ENCODE measurements at places on chromosomes 3 and 15.

DNA sequence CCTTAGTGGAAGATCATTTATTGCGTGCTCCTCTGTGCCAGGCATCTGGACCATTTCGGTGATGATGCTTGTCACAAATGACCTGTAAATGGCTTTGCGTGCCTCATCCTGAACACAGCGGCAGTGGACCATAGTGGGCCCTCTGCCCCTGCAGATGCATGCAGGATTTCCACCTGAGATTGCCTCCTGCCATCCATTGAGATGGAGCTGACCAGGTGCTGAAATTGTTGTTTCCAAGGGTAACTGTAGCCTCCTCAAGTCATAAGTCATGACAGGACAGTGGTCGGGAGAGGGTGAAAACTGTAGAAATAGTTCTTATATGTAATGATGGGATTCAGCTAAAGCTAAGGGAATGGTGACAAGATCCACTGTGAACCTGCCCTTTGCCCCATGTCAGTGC lies 35.5 kb downstream of the CLSTN2 start:
- no peak for DNase-seq

DNA sequence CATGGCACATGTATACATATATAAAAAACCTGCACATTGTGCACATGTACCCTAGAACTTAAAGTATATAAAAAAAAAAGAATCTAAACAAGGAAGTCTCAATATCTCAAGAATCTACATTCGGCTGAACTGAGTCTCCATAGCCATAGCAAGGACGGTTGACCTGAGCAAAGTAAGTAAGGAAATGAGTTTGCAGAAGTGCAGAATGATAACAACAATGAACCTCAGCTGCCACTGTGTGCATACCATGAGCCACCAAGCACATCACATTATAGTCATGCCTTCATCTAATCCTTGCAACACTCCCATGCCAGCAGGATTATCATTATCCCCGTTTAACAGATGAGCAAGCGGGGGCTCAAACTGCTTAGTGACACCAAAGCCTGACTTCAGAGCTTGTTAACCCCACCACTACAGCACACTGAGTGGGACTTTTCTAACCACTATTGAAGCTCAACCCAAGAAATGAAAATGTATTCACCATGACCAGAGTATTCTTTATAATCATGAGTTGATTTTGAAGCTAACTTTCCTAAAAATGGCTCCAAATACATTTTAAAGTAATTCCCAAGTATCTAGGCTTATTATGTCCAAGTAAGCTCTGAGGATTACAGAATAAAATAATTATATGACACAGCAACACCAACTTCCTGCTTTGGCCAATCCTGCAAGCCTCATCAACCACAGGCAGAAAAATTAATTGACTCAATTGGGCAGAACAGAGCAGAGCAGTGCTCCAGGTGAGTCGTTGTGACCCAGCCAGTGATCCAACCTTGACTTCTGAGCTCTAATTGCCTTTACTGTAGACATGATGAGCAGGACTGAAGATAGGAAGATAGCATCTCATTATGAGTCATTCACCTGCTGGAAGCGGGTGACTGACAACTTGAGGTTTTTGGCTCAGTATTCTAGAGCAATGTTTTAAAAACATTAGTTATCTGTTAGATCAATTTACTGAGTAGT lies 47.3 kb upstream of the IL12A start:
- no peak for DNase-seq

DNA sequence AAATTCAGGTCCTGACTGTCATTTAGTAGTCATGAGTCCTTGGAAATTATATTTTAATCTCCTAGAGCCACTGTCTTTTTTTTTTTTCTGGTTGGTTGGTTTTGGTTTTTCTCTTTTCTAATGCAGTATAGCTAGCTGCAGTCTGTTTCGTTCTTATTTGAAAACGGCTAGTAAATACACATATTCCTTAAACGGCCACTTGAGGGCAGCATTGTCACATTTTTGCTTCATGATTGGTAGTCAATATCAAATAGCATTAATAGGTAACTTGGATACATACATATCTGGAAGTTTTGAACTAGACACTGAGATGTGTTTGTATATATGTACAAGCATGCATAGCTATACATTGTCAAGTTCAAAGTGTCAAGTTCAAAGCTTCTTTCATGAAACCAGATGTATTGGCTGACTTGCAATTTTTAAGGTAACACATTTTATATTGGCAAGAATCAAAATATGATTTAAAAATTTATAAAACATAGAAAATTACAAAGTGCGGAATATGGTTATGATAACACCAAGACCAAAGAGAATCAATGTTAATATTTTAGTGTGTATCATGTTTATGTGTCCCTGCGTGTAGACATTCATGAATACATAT lies 22.5 kb downstream of the GABRA5 start:
- peak; percentile 80 for DNase-seq

GRCh38 chr3:45719655-45720487 lies 30.7 kb downstream of the SACM1L start:
- DNase-seq = no peak

DNA sequence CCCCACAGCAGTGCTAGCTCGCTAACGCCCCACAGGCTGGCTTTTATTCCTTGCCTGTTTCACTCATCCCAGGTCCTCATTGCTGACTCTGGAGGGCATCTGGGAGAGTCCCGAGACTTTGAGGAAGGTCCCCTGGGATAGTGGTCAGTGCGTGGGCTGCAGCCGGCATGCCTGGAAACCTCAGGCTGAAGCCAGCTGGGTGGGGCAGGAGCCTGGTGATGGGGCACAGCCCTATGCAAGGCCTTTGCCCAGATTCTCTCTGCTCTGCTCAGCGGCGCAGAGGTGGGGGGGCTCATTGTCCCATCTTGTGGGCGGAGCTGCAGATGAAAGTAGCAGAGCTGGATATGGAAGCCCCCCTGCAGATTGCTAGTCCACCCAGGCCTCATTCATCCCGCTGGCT lies 55.7 kb upstream of the SMAD6 start:
- no peak for DNase-seq

GRCh38 chr15:101020945-101021344 lies 101.8 kb downstream of the LRRK1 start:
- no peak for DNase-seq

DNA sequence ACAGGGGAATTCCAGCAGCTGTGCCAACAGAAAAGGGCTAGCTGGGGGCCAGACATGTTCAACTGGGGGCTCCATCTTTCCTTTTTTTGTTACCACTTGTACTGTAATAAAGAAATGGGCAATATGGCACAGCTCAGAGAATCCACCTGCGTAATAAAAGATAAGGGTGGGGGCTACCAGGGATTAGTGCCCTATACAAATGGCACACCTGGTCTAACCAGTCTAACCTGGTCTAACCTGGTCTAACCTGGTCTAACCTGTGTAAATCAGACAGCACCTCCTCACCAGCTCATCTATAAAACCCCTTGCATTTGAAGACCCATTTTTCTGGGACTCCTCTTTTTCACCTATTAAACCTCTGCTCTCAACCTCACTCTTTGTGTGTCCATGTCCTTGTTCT lies 26.2 kb upstream of the CLDN16 start:
- no peak for DNase-seq

- DNase-seq = no peak
These were observed 5.4 kb downstream of the H1-8 start for GRCh38 chr3:129548104-129548965.

- no peak for DNase-seq
These were observed 390 bp upstream of the AP2M1 start for GRCh38 chr3:184174284-184174645.

GRCh38 chr3:168002786-168003368 lies 92.8 kb downstream of the GOLIM4 start:
- DNase-seq = no peak

DNA sequence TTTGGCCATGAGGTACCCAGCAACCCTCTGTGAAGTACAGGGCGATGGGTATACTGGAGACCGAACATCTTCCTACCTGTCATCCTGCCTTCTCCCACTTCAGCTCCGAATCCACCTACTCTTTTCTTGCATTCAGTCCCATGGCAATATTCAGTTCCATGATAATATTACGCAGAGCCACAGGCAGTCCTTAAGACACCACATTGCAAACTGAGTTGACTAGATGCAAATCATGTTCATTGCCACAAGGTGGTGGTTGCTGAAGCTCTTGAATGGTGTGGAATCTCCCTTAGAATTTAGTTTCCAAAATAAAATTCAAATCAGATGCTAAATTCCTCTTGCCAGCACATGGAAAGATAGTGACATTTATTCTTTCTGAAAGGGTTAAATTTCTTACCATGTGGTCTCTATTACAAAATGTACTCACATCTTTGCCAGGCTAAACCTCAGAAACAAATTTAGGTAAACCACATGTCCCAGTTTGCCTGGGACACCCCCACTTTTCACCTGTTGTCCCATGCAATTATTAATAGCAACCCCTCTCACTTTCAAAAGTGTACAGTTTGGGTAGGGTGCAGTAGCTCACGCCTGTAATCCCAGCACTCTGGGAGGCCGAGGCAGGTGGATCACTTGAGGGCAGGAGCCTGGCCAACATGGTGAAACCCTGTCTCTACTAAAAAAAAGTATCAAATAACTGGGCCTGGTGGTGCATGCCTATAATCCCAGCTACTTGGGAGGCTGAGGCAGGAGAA lies 1.7 kb upstream of the NME9 start:
- DNase-seq = peak; percentile 41

DNA sequence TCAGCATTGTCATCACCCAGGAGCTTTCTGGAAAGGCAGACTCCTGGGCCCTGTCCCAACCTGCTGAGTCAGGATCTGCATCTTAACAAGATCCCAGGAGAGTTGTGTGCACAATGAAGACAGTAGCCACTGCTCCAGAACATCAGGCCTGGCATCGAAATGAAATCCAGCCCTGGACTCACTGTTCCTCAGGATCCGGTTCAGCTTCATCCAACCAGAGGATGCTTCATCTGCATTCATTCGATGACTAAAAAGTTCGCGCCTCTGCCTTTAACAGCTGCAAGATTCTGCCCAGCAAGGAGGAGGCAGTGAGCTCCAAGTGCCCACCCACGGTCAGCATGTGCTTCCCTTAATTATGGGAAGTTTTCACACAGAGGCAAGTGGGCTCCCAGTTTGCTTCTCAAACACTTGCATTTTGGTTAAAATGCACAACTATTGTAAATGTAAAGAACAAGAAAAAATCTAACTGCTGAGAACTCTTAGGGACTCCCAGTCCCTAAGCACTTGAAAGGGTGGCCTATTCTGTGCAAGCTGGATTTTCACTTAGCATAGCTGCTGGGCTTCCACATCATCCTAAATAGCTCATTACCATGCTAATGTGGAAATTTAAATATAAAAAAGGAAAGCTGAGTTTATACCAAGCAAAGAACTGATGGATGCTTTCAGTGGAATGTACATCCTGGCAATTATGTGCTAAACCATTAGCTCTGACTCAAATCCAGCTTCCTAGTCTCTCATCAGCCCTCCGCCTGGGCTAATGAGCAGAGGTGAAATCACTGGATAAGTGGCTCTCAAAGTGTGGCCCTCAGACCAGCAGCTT lies 25.5 kb upstream of the ESYT3 start:
- DNase-seq = no peak

GRCh38 chr3:25040748-25041147 lies 387.3 kb upstream of the RARB start:
- no peak for DNase-seq

- DNase-seq = no peak
These were observed 449 bp downstream of the ROBO1 start for GRCh38 chr3:79767194-79767904.

DNA sequence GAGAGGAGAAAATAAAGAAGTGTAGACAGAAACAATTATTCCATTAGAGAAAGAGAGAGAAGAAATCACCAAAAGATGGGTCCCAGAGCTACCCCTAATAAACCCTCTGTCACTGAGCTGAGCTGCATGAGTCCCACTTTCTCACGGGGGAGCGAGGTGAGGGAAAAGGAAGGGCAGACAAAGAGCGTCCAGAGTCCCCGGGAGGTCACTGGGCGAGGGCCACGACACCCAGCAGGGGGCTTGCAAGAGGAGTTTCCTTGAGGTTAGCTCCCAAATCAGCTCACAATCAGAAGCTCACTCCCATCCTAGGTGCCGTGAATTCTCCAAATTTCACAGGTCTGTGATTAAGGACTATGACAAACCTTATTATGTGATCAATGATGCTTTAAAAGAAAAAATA lies 62.3 kb downstream of the XXYLT1 start:
- DNase-seq = no peak

- no peak for DNase-seq
These were observed 18.5 kb upstream of the DPPA4 start for GRCh38 chr3:109355625-109356441.

GRCh38 chr15:50182219-50183013 lies 420 bp downstream of the SLC27A2 start:
- DNase-seq = peak; percentile 23

DNA sequence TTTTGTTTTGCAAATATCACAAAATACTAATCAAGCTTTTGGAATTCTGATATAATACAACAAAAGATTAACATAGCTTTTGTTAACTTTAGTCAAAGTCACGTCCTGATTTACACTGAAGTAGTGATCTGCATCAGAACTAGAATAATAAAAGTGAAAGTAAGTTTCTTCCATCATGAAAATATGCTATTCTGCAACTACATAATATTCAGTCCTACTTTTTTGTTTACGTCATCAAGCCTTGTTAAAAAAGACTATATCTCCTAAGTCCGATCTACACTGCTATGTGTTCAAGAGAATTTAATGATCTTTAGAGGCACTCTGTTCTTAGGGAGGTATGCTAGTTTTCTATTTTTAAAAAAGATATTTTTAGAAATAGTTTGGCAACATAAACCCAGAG lies 330.1 kb downstream of the ARPP21 start:
- no peak for DNase-seq

GRCh38 chr3:118412503-118412902 lies 622.1 kb downstream of the IGSF11 start:
- DNase-seq = no peak

DNA sequence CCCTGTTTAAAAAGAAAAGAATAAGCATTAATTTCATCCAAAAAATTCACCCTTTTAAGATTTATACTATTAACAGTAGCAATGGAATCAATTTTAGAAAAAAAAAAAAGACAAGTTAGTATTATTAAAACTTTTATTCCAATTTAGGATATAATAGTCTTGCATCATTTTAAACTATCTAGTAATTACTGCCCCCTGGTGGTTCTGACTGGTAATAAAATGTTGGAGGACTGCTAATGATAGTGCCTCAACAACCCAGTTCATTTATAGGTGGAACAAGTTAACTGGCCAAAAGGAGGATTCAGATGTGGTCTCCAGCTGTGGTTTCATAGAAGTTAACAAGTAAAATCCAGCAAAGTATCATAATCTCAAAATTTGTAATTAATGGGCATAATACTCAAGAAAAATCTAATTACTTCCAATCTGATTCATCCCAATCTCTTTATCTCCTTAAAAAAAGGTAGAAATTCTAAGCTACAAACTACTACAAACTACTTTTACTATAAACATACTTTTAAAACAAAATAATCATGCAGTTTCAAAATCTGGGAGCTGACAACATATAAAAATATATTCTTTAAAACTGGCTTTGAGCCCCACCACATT lies 30.7 kb upstream of the WDR49 start:
- DNase-seq = peak; percentile 87

GRCh38 chr3:143843587-143843986 lies 4.7 kb downstream of the SLC9A9 start:
- no peak for DNase-seq

- DNase-seq = no peak
These were observed 23.8 kb upstream of the RPL29 start for GRCh38 chr3:52019352-52020080.

GRCh38 chr15:92417716-92418115 lies 24.0 kb downstream of the ST8SIA2 start:
- DNase-seq = no peak
